Retinal pigment epithelial cell (primary cell): ENCODE measurements at places on chromosomes 16 and 17.

DNA sequence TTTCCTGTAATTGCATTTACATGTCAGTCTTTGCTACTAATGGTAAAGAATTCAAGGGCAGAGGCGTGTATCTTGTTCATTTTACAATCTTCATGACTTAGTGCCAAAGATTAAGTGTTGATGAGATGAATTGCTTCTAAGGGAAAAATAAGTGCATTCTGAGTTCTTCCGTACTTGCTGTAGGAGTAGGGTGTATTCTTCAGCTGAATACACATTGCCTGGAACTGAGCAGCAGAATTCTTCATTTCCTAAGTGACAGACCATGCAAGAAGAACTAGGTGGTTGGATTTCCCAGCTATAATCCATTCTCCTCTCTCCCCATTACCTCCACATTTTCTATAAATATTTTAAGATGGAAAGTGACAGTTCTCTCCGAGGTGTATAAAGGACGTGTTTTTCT, 104.8 kb downstream of the CACNG3 start:
- DNase-seq = no peak

DNA sequence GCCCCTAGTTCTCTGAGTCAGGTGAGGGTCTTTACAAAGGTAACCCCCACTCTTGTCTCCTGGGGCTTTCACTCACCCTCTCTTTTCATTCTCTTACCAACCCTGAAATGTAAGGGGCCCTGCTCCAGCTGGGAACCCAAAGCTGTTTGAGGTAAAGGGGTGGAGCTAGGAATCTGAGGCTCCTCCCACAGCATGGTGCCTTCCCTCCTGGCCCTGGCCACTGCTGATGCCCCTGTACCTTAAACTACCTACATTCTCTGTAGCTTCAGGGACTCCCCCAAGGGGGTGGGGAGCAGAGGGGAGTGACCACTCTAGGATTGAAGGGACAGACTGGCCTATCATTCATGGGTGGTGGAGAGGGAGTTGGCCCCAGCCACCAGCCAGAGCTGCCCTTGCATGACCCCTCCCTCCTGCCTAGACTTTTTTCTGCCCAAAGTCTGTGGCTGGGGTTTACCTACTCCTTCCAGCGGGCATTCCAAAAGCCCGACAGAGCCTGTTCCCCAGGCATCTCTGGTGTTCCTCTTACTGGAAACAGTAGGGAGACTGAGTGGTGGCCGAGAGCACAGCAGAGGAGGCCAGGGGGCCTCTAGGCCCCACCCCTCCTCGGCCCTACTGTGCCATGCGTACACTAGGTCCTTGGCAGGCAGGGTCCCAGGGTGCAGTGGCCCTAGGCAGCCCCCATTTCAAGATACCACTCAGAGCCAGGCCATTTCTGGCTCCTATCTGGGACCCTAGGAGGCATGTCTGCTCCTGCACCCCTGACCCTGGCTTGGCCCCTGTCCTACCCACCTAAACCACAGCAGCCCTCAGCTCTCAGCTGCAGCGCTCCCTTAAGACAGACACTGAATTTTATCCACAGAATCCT, 9.5 kb downstream of the DOK4 start:
- no peak for DNase-seq

DNA sequence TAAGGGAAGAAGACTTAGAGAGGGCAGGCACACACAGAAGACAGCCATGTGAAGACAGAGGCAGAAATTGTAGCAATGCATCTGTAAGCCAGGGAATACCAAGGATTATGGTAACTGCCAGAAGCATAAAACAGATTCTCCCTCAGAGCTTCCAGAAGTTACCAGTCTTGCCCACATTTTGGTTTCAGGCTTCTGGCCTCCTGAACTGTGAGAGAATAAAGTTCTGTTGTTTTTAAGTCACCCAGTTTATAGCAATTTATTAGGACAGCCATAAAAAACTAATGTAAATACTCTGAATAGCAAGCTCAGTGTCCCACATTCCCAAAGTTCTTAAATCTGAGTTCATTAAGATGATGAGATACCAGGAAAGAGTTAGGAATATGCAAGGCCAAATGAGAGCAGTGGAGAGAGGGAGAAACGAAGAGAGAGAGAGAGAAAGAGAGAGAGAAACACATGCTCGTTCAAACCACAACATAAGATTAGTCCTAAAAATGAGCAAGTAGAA, 123.4 kb downstream of the HS3ST3A1 start:
- no peak for DNase-seq

GRCh38 chr17:50192144-50192617, 9.2 kb downstream of the COL1A1 start:
- DNase-seq = no peak

- no peak for DNase-seq
Observed at GRCh38 chr17:80424878-80425765, 10.2 kb downstream of the ENDOV start.

- DNase-seq = peak; percentile 68
Observed at GRCh38 chr16:88768071-88768783, 16.8 kb downstream of the PIEZO1 start.

DNA sequence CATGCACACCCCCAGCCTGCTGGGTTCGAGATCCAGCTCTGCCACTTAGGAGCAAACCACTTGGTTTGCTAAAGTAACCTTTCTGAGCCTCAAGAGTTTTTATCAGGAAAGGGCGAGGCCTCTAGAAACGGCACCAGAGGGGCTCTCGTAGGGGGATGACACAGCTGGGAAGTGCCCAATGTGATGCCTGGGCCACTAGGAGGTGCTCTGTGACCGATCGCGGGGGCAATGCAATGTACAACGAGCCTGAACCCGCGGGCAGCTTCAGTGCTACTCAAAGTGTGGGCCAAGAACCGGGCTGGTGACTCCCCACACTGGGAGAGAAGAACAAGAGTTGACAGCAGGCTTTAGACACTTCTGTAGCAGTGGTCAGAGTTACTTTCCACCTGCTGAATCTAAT, 9.4 kb downstream of the C16orf89 start:
- no peak for DNase-seq

DNA sequence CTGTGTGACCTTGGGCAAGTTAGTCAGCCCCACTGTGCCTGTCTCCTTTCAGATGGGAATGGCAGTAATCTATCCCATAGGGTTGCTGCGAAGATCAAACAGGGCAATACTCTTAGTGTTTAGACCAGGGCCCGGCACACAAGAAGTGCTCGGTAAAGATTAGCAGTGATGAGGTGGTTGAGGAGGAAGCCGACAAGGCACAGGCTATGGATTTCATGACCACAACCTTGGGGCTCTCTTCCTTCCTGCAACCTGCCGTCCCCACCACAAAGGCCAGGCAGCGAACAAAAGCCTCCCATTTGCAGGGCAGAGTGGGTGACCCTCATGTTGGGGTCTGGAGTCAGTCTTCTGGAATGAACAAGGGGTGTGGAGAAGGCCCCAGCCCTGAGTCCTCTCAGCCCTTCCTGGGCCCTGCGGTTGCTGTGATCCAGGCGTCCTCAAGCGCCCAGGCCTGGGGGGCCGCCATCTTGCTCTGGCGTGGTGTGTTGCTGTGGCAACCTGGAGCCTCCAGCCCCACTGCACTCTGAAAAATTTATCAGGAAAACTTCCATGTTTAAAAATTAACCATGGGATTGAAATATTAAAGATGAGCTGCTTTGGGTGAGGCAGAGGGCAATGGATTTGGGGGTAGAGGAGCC, 9.8 kb downstream of the ADAM11 start:
- DNase-seq = no peak

- DNase-seq = no peak
Observed at GRCh38 chr17:50112694-50113093, 17.3 kb downstream of the SAMD14 start.

DNA sequence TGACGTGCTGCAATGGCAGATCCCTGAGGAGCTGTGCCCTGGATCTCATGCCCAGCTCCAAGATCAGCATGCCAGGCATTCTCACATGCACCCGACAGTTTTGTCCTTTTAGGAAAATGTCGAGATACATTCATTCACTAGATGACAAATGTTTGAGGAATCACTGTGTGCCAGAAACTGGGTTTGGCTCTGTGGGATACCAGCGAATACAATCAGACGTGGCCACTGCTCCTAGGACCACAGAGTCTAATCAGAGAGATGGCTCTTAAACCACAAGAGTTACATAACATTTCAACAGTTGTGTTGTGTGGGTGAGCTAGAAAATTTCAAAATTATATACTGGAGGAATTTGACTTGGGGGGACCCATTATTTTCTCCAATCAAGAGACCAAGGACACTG, 579.7 kb downstream of the CDH13 start:
- no peak for DNase-seq

DNA sequence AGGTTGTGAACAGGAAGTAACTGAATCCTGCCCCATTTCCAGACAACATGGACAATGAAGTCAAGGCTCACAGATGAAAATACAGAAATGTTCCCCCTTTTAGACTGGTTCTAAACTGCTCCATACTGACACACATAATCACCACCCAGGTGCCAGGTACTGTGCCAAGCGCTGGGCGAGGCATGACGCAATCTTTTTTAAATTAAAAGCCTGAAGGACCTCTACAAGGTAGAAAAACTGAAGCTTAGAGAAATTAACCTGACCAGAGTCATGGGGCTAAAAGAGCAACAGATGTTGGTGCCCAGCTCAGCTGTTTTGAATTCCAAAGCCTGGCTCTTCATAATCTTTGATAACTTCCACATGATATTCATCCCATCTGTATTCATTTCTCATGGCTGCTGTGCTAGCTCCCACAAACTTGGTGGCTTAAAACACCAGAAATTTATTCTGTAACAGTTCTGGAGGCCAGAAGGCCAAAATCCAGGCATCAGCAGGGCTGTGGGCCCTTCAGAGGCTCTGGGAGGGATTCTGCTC, 4.9 kb upstream of the RAB11FIP4 start:
- no peak for DNase-seq

GRCh38 chr16:57469917-57470470, 7.5 kb downstream of the POLR2C start:
- no peak for DNase-seq

- DNase-seq = no peak
Observed at GRCh38 chr17:48307255-48307654, 122.8 kb downstream of the SKAP1 start.

GRCh38 chr16:82639666-82640336, 13.0 kb downstream of the CDH13 start:
- no peak for DNase-seq
